ENCODE measurements at places on chromosomes 1 and 21.

DNA sequence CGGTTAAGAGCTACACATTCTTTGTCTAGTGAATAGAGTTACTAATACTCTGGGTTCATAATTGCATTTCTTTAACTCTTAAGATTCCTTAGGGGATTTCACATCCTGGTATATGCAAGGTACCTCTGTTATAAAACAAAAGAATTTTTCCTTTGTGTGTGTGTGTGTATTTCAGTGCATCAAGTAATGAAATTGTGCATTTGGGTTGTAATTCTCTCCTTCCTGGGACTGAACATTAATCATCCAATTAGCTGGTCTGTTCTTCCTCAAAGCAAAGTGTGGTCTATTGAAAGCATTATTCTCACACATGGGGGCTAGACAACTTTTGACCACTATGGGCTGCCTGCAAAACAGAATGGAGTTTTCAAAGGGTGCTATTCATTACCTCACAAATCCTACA lies 74.0 kb downstream of the ZC3H11B start:
- no peak for DNase-seq

DNA sequence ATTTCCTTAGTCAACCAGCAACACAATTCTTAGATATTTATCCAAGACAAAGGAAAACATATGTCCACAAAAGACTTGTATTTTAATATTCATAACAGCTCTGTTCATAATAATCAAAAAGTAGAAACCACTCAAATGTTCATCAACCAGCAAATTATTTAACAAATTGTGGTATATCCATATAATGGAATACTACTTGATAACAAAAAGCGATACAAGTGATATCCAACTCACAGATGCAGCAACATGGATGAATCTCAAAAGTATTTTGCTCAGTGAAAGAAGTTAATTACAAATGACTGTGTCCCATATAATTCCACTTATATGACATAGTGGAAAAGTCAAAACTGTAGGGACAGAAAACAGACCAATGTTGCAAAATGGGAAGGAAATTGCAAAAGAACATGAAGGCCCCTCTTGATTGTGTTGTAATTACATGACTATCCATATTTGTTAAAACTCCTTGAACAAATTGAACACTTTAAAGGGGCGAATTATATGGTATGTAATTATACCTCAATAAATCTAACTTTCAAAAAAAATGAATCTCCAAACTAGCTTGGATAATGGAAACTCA lies 116.9 kb downstream of the EDEM3 start:
- DNase-seq: no peak

DNA sequence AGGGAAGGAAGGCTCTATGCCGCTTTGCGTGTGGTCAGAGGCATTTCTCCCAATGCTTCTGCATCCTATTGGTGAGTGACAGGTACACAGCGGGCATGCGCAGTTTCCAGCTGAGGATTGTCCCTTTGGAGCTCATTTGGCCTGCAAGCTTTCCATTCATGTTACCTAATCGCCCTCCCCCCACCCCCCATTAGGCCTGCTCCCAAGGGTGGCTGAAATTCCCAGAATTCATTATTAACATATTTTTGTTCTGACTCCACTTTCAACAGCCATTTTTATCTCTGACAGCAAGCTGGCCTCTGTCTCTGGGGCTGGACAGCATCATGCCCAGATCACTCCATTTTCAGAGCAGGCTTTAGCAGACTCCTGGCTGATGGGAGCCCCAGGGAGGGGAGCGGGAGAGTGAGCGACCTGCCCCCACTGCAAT lies 25.6 kb downstream of the MIS18A start:
- DNase-seq: peak; percentile 66

DNA sequence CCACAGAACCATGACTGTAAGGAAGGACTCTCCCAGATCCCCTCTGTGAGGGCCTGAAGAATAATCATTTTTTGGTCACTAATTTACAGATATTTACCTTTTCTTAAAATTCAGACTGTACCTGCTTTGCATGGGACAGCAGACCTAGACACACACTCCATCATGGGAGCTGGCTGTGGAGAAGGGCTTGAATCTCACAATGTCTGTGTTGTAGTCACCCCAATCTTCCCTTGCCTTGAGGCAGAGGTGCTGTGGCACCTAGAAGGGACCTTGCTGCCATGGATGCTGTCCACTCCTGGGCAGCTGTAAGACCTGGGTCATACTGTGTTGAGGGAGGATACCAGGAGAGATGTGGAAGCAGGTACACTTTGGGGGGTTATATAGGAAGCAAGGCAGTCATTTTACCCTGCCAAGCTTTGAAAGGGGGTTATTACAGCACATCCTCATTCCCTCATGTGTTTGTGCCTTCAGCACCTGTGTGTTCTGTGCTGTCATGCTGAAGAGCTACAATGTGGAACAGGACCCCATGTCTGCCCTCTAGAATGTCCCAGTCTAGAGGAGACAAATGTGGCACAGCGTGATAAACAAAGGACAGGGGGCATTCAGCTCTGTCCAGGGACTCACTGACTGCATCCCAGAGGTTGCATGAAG lies 27.1 kb downstream of the TRAF5 start:
- DNase-seq: no peak

DNA sequence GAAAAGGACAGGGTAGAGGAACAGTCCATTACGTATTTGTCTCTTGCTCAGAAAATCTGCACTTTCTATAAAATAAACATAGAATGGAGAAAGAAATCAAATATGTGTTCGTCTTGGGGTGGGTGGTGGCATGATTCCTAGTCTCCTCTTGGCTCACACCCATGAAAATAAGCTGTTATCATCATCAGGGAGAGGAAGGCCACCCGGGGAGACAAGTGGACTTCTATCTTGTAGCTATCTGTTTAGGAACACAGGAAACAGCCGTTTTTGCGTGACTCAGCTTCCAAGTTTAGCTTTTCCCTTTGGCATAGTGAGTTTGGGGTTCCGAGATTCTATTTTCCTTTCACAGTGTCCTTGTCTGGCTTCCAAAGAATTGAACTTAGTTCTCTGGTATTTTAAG lies 622.3 kb downstream of the PTPRU start:
- no peak for DNase-seq

GRCh38 chr1:24027838-24028468 lies 47.8 kb upstream of the SRSF10 start:
- no peak for DNase-seq

DNA sequence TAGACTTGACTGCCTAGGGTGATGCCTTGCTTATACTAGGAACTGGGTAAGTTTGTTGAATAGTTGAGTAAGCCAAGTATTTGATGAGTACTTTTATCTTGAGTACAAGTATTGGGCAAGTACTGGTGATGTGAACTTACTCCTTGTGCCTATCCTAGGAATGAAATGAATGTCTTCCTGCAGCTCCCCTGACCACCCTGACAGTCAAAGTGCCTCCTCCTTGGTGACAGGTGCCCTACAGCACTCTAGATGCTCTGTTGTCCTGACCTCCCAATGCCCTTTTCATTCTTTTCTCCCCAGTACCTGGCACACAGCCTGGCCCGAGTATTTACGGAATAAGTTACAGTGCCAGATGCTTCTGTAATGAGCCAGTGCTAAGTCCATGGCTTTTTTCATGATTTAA lies 25.5 kb downstream of the PCSK9 start:
- DNase-seq: no peak

DNA sequence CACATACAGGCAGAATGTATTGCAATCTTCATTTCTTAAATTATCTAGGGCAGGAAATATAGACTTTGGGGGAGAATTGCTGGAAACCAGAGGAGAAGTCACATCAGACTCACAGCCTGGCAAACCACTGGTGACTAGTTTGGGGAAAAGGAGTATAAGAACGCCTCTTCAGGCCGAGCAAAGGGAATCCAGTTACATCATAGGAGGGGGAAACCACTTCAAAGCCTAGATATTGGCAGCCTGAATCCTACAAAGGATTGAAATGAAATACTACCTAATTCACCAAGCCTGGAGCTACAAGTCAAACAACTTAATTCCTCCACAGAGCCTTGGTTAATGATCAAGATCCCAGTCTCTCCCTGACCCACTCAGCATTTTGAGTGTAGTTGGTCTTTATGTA lies 121.7 kb downstream of the SLC30A10 start:
- DNase-seq: no peak

- no peak for DNase-seq
Measured at GRCh38 chr1:30322859-30323257, 400.5 kb downstream of the MATN1 start.

DNA sequence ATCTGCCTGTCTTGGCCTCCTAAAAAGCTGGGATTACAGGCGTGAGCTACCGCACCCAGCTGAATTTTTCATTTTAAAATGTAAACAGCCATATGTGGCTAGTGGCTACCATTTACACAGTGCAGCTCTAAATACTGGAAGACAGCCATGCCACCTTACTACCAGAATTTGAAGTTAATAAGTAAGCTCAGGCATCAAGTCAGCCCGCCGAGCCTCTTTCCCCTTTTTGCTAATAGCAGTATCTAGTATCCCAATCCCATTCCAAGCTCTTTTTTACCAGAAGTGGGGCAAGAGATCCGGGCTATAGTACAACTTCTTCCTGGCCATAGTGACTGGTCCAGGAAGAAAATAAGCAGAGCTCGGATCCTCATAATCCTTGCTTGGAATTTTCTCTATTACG lies 15.1 kb downstream of the TAF13 start:
- DNase-seq: no peak

GRCh38 chr1:165375623-165376022 lies 19.1 kb upstream of the LMX1A start:
- DNase-seq: no peak

DNA sequence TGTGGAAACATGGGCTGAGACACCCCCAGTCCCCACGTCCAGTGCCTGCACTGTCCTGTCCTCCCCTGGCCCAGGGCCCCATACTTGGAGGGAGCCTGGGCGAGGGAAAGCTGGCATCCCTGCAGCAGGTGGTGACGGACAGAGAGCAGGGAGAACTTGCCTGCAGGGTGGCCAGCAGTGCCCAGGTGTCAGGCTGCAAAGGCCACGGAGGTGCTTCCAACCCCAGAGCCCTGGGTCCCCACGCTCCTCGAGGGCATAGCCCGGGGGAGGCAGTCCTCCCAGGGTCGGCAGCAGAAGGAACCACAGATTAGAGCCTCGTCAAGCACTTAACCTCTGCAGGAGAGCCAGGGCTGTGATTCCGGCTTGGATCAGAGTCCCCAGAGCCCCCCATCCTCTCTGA lies 77.5 kb downstream of the ARHGEF16 start:
- DNase-seq: no peak

GRCh38 chr1:109605381-109605780 lies 14.0 kb downstream of the GNAT2 start:
- no peak for DNase-seq

DNA sequence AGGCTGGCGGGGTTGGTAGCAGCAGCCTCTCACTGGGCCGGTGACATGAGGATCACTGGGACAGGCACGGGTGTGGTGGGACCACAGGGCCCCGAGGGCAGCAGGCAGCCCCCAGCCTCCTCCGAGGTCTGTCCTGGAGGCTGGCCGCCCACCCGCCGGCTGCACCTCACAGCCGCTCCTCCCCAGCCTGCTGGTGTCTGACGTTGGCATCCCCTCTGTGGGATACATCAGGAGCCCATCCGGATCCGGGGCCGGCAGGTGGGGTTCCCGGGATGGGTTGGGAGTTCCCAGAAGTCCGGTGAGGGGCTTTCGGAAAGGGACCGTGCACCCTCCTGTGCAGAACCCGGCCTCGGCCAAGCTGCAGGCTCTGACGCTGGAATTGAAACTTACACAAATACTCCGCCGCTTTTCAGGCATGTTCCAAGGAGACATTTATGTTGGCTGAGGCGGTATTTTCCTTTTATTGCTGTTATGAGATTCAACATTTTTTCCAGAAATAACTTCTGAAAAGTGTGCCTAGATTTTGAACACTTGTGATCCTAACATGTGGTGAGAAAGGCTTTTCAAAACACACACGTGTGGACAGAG lies 142.1 kb upstream of the ARHGEF16 start:
- no peak for DNase-seq

- no peak for DNase-seq
Measured at GRCh38 chr1:223233410-223234169, 90.5 kb upstream of the TLR5 start.

DNA sequence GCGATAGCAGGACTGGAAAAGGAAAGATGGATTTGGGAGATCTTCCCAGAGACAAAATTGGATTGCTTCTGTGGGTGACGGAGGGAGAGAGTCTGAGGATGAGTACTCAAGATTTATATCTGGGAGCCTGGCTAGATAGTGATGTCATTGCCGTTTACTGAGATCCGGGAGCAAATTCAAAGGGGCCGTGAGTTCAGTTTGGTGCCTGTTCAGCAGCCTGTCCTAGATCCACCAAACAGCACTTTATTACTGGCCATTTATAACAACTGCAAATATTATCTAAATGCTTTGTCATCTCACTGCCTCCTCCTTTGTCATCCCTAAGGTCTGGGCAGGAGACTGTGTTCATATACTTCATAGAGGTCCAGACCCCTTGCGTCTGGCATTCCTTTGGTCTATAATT lies 29.2 kb downstream of the MAPKAPK2 start:
- DNase-seq: no peak

GRCh38 chr1:54459140-54459539 lies 52.9 kb upstream of the SSBP3 start:
- DNase-seq: no peak

- no peak for DNase-seq
Measured at GRCh38 chr1:231232870-231233734, 7.9 kb upstream of the GNPAT start.

GRCh38 chr1:108057541-108057940 lies 92.6 kb upstream of the VAV3 start:
- DNase-seq: peak; percentile 53

GRCh38 chr1:222627232-222627631 lies 9.3 kb downstream of the MIA3 start:
- peak; percentile 34 for DNase-seq

DNA sequence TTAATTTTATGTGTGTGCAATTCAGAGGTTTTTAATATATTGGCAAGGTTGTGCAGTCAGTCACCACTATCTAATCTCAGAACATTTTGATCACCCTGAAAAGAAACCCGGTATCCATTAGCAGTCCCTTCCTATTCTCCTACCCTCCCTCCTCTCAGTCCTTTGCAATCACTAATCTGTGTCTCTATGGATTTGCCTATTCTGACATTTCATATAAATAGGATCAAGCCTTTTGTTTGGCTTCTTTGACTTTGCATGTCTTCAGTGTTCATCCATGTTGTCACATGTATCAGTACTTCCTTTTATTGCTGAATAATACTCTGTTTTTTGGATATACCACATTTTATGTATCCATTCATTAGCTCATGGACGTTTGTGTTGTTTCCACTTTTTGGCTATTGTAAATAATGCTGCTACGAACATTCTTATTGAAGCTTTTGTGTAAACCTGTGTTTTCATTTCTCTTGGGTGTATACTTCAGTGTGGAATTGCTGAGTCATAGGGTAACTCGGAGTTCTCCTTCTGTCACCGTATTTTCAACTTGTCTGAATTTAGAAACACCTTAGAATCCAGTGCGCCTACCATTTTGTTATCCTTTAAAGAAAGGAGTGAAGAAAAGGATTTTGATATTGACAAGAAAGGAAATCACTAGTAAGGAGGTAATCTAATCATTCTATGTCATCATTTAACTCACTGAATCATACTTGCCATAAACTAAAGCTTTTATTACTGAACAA lies 3.4 kb downstream of the CEP85 start:
- DNase-seq: no peak

- DNase-seq: no peak
Measured at GRCh38 chr1:31693231-31693630, 10.6 kb downstream of the COL16A1 start.

GRCh38 chr1:93694039-93694438 lies 12.4 kb upstream of the BCAR3 start:
- DNase-seq: no peak

GRCh38 chr1:171740987-171741871 lies 636 bp downstream of the VAMP4 start:
- DNase-seq: peak; percentile 39

GRCh38 chr1:1964811-1965210 lies 38.8 kb downstream of the CFAP74 start:
- DNase-seq: no peak
